Memory B cell (primary cell): ENCODE measurements at places on chromosomes 6 and 20.

DNA sequence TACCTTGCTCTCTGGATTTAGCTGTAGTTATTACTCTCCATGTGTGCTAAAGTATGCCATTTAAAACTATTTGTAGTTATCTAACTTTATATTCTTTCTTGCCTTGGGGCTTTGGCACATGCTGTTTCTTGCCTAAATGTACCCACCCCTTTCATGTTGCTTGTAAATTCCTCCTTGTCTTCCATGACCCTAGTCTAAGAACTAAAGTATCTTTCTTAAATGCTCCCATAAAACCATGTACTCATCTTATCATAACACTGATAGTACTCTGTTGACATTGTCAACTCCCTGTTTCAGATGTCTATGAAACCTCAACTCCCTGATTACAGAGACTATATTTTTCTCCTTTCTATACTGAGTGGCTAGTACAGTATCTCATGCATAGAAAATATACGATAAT is 564.9 kb upstream of the IRAK1BP1 start:
- DNase-seq: no peak

- no peak for DNase-seq
Measured at GRCh38 chr6:40077315-40077714, 143.1 kb upstream of the MOCS1 start.

GRCh38 chr20:42274986-42275385 is 656.8 kb upstream of the CHD6 start:
- no peak for DNase-seq

DNA sequence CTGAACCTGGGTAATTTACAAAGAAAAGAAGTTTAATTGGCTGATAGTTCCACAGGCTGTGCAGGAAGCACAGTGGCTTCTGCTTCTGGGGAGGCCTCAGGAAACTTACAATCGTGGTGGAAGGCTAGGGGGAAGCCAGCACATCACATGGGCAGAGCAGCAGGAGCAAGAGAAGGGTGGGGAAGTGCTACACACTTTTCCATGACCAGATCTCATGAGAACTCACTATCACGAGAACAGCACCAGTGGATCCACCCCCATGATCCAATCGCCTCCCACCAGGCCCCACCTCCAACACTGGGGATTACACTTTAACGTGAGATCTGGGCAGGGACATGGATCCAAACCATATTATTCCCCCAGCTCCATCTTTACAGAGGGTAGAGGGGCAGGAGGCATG is 166.4 kb downstream of the NFATC2 start:
- no peak for DNase-seq

- no peak for DNase-seq
Measured at GRCh38 chr6:165820407-165820806, 157.4 kb upstream of the PDE10A start.

- DNase-seq: no peak
Measured at GRCh38 chr20:35305682-35306556, 13.7 kb upstream of the FAM83C start.

DNA sequence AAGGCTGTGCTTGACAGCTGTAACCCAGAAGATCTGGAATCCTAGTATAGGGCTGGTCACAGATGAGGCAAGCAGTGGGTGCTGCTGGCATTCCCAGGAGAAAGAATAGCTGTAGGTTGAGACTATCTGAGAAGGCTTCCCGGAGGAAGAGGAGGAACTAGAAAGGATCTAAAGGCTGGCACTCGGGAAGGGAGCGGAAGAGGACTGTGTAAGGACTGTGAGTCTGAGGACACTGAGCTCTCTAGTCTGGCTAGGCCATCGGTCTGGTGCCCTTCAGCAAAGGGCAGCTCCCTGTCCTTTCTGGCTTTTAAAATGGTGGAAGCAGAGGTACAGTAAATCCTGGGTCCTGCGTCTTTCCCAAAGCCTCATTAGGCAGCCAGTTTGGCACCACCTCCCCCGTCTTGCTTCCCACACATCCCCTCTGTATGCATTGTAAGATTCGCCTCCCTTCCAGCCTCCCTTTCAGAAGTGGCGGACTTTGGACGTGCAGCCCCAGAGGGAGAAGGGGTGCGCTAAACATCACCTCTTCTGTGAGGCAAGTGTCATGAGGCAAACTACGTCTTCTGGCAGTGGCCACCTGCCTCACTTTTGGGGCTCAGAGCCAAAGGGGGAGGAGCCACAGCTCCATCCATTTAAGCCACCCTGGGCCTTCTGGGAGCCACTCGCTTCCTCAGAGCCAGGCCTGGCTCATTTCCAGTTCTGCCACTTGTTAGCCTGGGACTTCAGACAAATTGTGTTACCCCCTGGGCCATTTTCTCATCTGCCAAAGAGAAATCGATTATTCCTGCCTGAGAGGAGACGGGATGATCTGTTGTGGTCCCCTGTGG is 8.6 kb downstream of the SNPH start:
- no peak for DNase-seq
